Cardiac muscle cell (in vitro differentiated cells and primary cell): ENCODE measurements at places on chromosomes 7 and 10. TPM values are rescaled to one million over a fixed set of nuclear protein-coding genes. Genes with fewer than 3 reads are reported as not detected.

Gene RPEL1
- total RNA-seq: not detected in 2 replicates

Gene FAM221A
- total RNA-seq: 6.5 and 8.3 TPM in 2 replicates

Gene CYP2E1
- 1.1 and 4.1 TPM in 2 replicates for total RNA-seq

Gene HECTD2
- 6.5 and 6.7 TPM in 2 replicates for total RNA-seq

Gene OPN1SW
- not detected in 2 replicates for total RNA-seq

Gene ZNF777
- 16.0 and 19.5 TPM in 2 replicates for total RNA-seq

Gene NME8
- 0.06 and 0.07 TPM in 2 replicates for total RNA-seq

Gene LRRC18
- not detected in 2 replicates for total RNA-seq

GRCh38 chr7:150400788-150401423 lies 21.8 kb downstream of the ZNF775 start:
- no peaks in the 10 kb centered on the region for H3K27me3 ChIP-seq
- H3K27ac ChIP-seq: no peak overlapping the region
- H3K4me1 ChIP-seq: peaks cover 24% of the 10 kb centered on the region
- no peak for DNase-seq
- no peak overlapping the region for H3K4me3 ChIP-seq

- DNase-seq: no peak
- H3K36me3 ChIP-seq: no peaks in the 10 kb centered on the region
- peaks cover 62% of the 10 kb centered on the region for H3K4me1 ChIP-seq
- H3K4me3 ChIP-seq: no peak overlapping the region
Observed at GRCh38 chr10:101660256-101660655, 34.7 kb downstream of the FBXW4 start.

DNA sequence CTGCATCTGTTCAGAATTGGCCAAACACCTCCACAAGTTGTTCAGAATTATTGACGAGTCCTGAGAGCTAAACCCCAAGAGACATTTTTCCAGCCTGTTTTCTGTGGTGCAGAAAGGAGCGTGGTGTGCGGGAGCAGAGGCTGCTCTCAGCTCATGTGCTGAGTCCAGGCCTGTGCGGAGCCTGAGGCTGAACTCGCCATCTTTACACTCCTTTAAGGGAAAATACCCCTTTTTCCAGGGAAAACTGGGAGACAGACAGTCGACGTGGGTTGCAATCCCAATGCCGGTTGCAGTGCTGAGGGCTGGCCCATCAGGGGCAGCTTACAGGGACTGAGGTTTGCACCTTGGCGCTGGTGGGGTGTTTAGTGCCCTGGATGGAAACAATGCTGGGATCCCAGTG lies 112.2 kb downstream of the ADARB2 start:
- H3K4me1 ChIP-seq: no peaks in the 10 kb centered on the region
- no peaks in the 10 kb centered on the region for H3K27me3 ChIP-seq
- no peaks in the 10 kb centered on the region for H3K36me3 ChIP-seq
- no peak for DNase-seq
- H3K27ac ChIP-seq: no peak overlapping the region
- no peak overlapping the region for H3K4me3 ChIP-seq

GRCh38 chr7:29485339-29486190 lies 78.1 kb upstream of the PRR15 start:
- peaks cover 51% of the 10 kb centered on the region for H3K4me1 ChIP-seq
- no peak overlapping the region for H3K27ac ChIP-seq
- no peak overlapping the region for H3K4me3 ChIP-seq
- H3K27me3 ChIP-seq: no peaks in the 10 kb centered on the region
- no peak for DNase-seq
- no peaks in the 10 kb centered on the region for H3K36me3 ChIP-seq

DNA sequence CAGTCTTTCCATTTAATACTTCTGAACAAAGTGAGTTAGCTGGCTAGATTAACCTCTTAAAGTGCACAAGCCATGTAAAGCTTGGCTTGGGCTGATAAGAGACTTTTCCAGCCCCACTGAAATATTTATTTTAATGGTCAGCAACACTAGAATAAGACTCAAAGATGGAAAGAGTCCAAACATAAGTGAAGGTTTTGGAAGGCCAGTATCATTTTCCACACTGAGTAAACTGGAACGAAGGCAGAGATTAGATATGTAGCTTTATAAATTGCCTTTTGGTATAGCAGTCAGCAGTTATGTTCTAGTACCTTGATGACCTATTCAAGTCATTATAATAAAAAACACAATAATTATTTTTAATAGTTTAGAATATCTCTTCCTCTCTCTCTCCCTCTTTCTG lies 102.2 kb downstream of the HDAC9 start:
- peaks cover 11% of the 10 kb centered on the region for H3K4me1 ChIP-seq
- no peaks in the 10 kb centered on the region for H3K27me3 ChIP-seq
- no peak overlapping the region for H3K4me3 ChIP-seq
- peak overlapping the region; percentile 46 for H3K27ac ChIP-seq
- DNase-seq: no peak

DNA sequence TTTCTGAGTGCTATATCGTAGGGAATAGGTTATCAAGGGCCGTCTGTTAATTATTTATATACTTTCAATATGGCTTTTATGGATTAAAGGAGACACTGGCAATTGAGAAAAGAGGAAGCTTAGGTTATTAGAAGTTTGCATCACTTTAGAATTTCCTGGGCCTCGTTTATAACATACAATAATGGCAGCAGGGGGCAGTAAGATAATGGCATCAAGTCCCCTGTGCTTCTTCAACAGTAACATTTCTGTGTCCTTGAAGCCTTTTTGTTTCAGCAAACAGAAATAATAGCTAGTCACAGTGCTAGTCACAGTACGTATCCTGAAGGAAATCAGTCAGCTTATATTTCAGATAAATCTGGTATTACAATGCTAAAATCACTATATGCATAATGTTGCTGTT lies 41.9 kb downstream of the SPAM1 start:
- no peaks in the 10 kb centered on the region for H3K36me3 ChIP-seq
- H3K4me1 ChIP-seq: no peaks in the 10 kb centered on the region

DNA sequence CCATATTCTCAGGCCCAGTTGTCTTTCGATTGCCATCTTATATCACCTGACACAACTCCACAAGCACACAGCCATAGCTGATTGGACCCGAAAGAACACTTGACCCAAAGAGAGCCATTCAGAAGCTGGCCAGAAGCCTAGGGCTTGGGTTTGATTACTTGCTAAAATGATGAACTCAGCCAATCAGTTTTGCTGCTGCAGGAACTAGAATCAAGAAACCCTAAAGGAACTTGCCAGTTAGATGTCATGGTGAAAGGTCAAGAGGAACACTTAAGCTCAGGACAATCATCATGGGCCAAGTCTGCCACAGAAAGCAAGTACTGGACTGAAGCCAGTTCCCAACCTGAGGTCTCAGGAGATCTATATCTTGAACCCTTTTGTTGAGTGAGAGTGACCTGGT lies 150.0 kb downstream of the SGMS1 start:
- peaks cover 24% of the 10 kb centered on the region for H3K4me1 ChIP-seq
- H3K36me3 ChIP-seq: no peaks in the 10 kb centered on the region
- H3K4me3 ChIP-seq: no peak overlapping the region
- no peaks in the 10 kb centered on the region for H3K27me3 ChIP-seq
- H3K27ac ChIP-seq: no peak overlapping the region

GRCh38 chr7:116877443-116878217 lies 15.2 kb downstream of the CAPZA2 start:
- H3K4me3 ChIP-seq: no peak overlapping the region
- H3K27ac ChIP-seq: peak overlapping the region; percentile 91
- H3K4me1 ChIP-seq: peaks cover 60% of the 10 kb centered on the region
- no peaks in the 10 kb centered on the region for H3K36me3 ChIP-seq

DNA sequence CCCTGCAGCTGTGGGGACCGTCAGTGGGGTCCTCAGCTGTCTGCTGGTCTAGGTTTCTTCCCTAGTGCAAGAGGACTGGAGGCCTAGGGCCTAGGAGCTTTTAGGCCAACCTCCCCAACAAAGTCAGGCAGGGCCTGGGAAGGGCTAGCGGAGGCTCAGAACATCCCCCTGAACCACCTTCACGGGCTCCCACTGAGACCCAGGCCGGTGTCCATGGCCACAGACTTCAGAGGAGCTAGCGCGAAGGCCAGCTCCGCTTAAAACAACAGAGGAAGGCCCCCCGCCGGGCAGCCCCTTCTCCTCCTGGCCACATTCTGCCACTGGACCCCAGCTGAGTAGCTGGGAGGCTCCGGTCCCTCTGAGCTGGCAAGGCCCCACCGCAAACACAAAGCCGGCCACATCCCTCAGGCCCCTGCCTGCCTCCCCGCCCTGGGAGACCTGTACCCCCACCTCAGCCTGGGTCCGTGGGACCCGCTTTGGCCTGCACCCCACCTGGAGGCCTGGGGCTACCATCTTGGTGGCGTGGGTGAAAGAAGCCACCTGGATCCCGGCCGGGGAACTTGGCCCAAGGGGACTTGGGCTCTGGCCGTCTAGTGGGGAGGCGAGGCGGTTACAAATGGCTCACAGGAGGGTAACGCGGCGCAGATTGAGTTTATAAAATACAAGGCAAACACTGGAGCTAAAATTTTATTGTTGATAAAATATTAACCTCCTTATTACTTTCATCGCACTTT lies 5.4 kb upstream of the UNCX start:
- no peak overlapping the region for H3K27ac ChIP-seq
- no peaks in the 10 kb centered on the region for H3K36me3 ChIP-seq
- H3K27me3 ChIP-seq: peaks cover 98% of the 10 kb centered on the region
- no peaks in the 10 kb centered on the region for H3K4me1 ChIP-seq
- no peak overlapping the region for H3K4me3 ChIP-seq
- no peak for DNase-seq

DNA sequence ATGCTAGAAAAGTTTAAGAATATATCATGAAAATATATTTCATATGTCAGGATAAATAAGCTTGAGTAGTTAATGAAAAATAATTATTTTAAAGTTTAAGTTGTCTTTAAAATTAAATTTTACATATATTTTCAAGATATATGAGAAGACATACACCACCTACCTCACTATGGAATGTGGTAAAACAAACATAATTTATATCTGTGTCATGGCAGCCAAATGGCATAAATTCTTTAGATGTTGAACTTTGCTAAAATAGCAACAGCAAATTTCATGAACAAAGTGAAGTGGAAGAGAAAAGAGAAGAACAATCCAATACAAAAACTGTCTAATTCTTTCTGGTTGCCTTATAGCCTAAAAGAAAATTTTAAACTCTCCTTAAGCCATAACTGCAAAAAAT lies 39.6 kb upstream of the SLC16A12 start:
- no peak overlapping the region for H3K27ac ChIP-seq
- H3K4me1 ChIP-seq: peaks cover 3% of the 10 kb centered on the region
- no peaks in the 10 kb centered on the region for H3K27me3 ChIP-seq
- no peaks in the 10 kb centered on the region for H3K36me3 ChIP-seq

- H3K27ac ChIP-seq: no peak overlapping the region
- H3K27me3 ChIP-seq: no peaks in the 10 kb centered on the region
- no peak for DNase-seq
- no peak overlapping the region for H3K4me3 ChIP-seq
Observed at GRCh38 chr10:106380706-106381105, 783.8 kb downstream of the SORCS1 start.

DNA sequence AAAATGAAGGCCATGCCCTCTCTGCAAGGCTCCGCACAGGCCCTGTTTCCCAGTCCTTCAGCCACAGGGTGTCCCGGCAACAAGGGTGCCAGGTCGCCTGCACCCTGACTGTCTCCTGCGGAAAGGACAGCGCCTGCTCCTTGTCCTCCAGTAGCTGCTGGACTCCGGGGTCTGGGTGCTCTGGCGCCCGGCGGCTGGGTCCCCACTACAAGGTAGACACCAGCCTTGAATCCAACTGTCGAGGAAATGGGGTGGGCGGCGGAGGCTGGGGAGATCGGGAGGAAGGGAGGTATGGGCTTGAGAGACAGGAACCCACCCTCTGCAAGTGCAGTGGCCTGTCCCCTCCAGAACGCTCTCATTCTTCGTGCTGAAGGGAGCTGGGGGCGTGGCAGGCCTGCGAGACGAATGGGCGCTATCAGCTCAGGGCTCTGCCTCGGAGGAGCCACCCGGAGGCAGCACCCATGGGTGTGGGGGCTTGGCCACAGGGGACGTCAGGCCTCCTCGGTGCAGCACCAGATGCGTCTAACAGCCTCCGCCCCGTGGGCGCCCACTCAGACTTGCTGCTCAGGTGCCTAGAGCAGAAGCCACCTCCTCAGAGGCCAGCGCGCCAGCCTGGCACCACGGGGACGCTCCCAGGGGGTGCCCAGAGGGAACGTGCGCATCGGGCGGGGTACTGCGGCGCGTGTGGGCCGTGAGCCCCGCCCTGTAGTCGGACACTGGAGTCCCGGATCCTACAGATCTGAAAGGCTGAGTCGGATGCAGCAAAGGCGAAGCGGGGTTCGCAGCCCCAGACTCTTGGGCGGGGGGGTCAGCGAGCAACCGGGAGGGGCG lies 15.6 kb downstream of the ADAM8 start:
- peaks cover 5% of the 10 kb centered on the region for H3K4me1 ChIP-seq
- H3K27ac ChIP-seq: peak overlapping the region; percentile 30
- H3K27me3 ChIP-seq: no peaks in the 10 kb centered on the region
- peak overlapping the region; percentile 94 for H3K4me3 ChIP-seq

DNA sequence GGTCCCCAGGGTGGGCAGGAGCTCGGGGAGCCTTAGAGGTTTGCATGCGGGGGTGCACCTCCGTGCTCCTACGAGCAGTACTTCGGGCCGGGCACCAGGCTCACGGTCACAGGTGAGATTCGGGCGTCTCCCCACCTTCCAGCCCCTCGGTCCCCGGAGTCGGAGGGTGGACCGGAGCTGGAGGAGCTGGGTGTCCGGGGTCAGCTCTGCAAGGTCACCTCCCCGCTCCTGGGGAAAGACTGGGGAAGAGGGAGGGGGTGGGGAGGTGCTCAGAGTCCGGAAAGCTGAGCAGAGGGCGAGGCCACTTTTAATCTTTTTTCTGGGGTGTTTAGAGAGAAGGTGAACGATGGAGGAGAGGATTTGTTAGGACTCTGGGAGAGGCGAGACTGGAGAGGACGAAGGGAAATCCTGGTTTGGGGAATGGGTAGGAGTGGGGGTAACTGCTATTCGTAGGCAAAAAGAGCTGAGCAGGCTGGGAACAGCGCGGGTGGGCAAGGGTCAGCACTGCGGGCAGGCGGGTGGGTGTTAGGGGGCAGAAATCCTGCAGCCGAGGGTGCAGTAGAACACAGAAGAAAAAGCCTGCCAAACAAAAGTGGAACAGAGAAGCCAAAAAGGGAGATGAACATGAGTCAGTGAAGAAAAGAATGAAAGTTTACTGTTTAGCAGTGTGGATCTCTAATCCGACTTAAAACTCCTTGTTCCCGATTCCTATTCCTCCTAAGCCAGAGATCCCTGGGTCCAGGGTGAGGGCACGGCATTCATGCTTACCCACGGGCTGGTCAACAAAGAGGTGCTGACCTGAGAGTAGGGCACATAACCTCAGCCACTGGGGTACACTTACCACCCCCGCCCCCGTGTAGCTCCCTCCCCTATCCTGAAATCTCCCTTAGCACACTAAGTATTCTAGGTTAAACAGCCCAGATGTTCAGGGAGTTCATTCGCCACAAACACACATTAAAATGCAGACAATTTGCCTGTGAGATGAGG lies 26.9 kb downstream of the PRSS2 start:
- H3K36me3 ChIP-seq: no peaks in the 10 kb centered on the region
- peaks cover 4% of the 10 kb centered on the region for H3K4me1 ChIP-seq
- H3K27me3 ChIP-seq: peaks cover 75% of the 10 kb centered on the region
- H3K27ac ChIP-seq: no peak overlapping the region
- H3K4me3 ChIP-seq: peak overlapping the region; percentile 26

DNA sequence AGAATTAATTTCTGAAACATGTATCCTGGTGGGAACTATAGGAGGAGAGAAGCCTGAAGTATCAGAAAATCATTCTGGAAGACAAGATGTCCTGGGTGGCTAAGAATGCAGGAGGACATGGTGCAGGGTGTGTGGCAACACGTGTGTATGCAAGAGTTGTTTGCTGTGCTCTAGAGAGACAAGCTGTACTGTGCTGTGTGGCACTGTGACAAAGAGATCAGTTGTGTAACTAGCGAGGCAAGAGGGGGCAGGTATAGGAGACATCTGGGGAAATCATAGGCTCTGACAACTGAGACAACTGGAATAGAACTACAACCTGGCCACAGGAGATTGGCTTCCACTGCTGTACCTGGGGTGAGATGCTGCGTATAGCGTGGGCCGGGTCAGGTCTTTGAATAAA lies 9.3 kb downstream of the ITGA8 start:
- no peaks in the 10 kb centered on the region for H3K4me1 ChIP-seq
- DNase-seq: no peak
- no peaks in the 10 kb centered on the region for H3K36me3 ChIP-seq
